Activated CD8-positive, alpha-beta memory T cell treated with anti-CD3 and anti-CD28 coated beads, Interleukin-2, amount 50 U/mL, for 48 hours (primary cell): ENCODE measurements at places on chromosomes 13 and 19.

GRCh38 chr13:51825165-51825592 lies 19.8 kb downstream of the TMEM272 start:
- DNase-seq, result no peak

DNA sequence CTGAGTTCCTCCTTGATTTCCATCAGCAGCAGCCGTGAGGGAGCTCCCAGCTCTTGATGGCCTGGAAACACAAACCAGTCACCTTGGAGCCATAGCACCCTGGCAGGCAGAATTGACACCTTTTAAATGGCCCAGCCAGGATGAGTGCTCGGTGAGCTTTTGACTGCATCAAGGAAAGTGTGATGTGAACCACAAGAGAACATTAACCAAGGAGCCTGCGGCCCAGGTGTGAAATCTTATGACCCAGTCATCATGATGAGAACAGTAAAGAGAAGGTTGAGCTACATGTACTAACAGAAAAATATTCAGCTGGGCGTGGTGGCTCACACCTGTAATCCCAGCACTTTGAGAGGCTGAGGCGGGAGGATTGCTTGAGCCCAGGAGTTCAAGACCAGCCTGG lies 22.8 kb downstream of the SUGP2 start:
- DNase-seq, result no peak

- DNase-seq, result no peak
Observed at GRCh38 chr13:50840284-50840683, 3.2 kb downstream of the DLEU7 start.

DNA sequence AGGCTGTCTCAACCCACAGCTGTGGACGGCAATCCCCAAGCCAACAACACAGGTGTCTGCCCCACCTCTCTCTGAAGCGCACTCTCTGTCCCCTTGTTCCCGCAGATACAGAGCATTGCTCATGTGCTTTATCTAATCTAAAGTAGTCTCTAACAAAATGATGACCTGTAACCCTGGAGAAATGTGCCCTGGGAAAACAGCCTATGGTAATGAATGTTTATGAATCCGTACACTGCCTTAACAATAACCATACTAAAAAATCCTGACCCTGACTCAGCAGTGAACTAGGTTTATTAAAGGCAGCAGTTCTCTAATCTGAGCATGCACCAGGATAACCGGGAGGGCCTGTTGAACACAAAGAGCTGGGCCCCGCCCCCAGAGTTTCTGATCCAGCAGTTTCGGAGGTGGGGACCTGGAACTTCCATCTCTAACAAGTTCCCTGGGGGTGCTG lies 50.7 kb upstream of the SLC15A1 start:
- no peak for DNase-seq

GRCh38 chr13:96984051-96984508 lies 10.2 kb downstream of the OXGR1 start:
- DNase-seq, result no peak

- no peak for DNase-seq
Observed at GRCh38 chr13:88464851-88465250, 793.7 kb downstream of the SLITRK5 start.

- no peak for DNase-seq
Observed at GRCh38 chr13:38415233-38415632, 65.6 kb downstream of the UFM1 start.

GRCh38 chr13:47239025-47239424 lies 342.2 kb upstream of the HTR2A start:
- DNase-seq, result no peak

GRCh38 chr13:70668293-70668692 lies 560.0 kb upstream of the KLHL1 start:
- DNase-seq, result no peak
